ENCODE measurements at places on chromosomes 4 and X.

- peak; percentile 59 for DNase-seq
These were observed 31.1 kb downstream of the CCKAR start for GRCh38 chr4:26459054-26459755.

DNA sequence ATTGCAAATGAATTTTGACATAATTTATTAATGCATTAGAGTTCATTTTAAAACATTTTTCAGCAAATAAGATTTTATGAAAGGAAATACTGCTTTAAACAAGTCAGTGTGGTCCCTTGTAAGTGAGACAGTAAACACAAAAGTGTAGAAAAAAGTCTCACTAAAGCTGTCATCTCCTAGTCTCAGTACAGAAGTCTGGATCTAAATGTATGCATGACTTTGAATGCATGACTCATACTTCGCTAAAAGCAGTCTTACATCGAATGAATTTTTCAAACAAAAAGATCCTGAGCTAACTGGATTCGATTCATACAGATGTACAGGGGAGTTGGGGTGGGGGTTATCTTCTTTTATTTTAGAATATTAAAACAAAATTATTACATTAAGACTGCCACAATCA, 207.4 kb upstream of the VCX start:
- DNase-seq = no peak

GRCh38 chrX:13764765-13765164, 30.2 kb downstream of the OFD1 start:
- no peak for DNase-seq

GRCh38 chr4:6368096-6368495, 98.4 kb downstream of the WFS1 start:
- no peak for DNase-seq

GRCh38 chrX:45324941-45325340, 124.3 kb upstream of the DIPK2B start:
- no peak for DNase-seq

GRCh38 chrX:19682712-19683331, 167.5 kb upstream of the MAP3K15 start:
- DNase-seq = peak; percentile 86

DNA sequence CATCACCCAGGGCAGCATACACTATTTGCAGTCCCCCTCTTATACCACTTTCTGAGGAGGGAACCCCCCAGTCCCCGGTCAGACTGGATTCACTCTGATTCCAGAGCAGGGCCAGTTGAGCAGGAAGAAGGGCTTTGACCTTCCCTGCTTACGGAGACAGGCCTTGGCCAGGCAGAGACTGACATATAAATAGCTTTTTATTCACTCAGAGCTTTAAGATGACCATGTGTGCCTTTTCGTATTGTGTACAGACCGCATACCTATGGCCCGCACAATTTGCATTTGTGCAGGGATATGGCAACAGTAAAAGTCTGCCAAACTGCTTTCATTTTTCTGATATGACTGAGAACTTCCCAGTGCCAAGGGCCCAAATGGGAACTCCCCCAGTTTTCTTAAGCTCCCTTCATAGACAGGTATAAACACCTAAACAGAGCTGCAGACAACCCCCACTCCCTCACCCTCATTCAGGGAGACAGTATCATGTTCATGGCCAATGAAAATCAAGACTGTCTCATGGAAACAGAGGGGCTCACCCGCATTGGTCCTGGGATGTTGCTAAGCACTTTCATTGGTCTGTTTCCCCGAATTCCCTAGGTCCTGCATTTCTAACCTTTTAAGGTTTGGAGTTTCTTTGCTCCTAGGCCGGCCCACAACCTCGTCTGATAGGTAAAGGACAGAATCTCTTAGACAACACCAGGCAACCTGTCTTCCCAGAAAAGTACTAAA, 86.0 kb downstream of the RTL5 start:
- no peak for DNase-seq

GRCh38 chr4:82893942-82894341, 3.0 kb upstream of the SEC31A start:
- DNase-seq = no peak

- no peak for DNase-seq
These were observed 53.7 kb upstream of the NFKB1 start for GRCh38 chr4:102447413-102447812.

GRCh38 chrX:154484255-154485149, 1.9 kb downstream of the UBL4A start:
- DNase-seq = peak; percentile 14

DNA sequence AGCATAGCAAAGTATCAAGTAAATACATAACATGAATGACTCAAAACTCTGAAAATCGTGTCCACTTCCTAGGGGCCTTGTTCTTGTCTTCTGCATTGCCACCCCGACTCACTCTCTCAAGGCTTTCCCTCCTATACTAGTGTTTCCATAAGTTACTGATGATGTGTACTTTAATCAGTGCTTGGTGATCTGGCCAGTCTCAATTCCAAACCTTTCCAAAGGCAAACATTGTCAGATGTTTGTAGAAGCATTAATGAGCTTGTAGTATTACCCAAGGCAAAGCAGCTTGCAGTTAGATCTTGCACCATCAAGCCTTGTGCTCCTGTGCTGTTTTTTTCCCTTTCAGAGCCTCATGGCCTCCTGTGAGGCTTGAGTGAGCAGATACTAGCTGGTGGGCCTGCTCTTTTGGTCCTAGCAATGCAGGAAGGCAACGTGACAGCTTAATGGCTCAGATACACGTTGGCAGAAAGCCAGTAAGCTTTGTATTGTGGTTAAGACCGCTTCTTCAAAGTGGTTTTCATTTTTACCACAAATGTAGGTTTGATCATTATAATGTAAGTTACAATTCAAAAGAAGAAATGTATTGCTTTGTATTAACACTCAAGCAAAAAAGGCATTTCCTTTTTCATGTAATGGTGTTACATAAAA, 51.8 kb downstream of the RBPJ start:
- DNase-seq = peak; percentile 85

- no peak for DNase-seq
These were observed 339.3 kb downstream of the MID1IP1 start for GRCh38 chrX:39140581-39140980.

- no peak for DNase-seq
These were observed 136.7 kb upstream of the MAMLD1 start for GRCh38 chrX:150226223-150226965.

DNA sequence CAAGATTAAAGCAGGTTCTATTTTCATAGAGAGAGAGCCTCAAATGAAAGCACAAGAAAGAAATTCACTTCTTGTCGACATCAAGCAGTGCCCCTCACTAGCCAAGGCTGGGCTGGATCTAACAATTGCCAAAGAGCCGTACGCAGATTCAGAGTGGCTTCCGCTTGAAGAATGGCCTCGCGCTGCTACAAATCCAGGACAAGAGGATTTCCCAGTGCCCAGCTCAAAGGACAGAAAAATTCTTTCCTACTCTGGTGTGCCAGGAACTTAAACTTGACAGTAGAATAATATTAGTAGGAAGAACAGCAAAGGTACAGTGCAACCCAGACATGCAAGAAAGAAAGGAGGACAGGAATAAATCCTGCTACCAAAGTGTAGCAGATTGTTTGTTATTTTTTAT, 56.5 kb upstream of the PPARGC1A start:
- DNase-seq = no peak

DNA sequence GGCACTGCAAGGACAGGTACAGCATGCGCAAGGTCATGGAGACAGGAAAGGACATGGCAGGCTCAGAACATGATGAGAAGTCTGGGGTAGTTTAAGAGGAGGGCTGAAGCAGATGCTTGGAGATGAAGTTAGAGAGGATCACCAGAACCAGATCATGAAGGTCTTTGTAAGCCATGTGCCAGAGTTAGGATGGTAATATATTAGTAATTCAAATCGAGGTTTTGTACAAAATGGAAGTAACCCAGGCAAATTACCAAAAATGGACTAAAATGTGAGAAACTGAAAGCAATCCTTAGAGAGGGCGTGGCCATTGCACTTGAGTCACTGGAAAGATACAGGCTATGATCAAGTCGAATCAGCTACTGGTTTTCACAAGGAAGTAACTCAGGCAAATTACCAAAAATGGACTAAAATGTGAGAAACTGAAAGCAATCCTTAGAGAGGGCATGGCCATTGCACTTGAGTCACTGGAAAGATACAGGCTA, 13.5 kb downstream of the RXFP1 start:
- DNase-seq = peak; percentile 18

DNA sequence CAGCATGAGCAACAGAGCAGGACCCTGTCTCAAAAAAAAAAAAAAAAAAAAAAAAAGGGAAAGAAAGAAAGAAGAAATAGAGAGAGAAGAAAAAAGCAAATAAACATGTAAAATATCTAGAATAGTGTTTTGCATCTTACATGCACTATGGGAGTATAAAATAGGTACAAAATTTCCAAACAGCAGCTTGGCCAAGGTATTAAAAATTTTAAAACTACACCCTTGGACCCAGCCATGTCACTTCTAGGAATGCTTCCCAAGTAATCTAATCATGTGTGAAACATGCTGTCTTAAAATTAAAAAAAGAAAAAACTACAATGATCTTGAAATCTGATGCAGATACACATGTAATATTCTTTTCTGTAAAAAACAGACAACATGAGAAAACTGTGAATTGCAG, 21.6 kb downstream of the IRF2 start:
- DNase-seq = no peak

- no peak for DNase-seq
These were observed 84.0 kb upstream of the BMP2K start for GRCh38 chr4:78691971-78692821.

GRCh38 chr4:107312366-107312765, 276.3 kb upstream of the DKK2 start:
- DNase-seq = no peak

- DNase-seq = no peak
These were observed 37.1 kb upstream of the SPARCL1 start for GRCh38 chr4:87566276-87566675.

GRCh38 chrX:131739823-131740222, 195.9 kb downstream of the OR13H1 start:
- no peak for DNase-seq

DNA sequence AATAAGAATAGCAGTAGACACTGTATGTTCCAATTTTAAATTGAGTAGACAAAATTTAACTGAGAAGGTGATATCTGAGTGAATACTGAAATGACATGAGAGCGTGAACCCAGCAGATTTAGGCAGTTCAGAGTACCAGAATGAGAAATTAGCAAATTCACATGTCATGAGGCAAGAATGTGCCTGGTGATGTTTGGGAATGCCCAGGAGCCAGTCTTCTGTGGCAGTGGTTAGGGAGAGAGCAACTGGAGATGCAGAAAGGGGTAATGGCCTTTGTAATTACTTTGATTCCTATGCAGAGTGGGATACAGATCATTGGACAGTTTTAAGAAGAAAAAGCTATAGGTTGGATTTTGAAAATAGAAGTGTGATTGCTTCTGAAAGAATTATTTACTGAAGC, 621.9 kb downstream of the TECRL start:
- no peak for DNase-seq

- no peak for DNase-seq
These were observed 406.7 kb upstream of the ACTRT1 start for GRCh38 chrX:128458888-128459287.

GRCh38 chrX:3943965-3944364, 230.5 kb upstream of the PRKX start:
- no peak for DNase-seq

DNA sequence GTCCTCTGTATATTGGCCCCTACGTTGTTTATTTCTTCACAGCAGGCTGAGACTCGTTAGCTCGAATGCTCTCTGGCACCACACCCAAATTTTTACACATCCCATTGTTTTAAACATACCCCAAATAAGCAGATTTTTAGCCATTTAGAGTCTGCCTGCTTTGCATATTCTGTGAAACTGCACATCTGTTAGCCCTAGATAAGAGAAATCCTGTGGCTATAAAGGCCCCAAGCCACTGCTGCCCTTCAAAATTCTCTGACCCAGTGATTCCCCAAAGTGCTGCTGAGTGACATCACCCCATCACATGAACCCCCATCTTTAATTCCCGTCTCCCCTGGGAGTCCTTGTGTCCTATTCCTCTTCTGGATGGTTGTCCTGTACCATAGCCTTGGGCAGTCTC, 20.8 kb downstream of the TEX13C start:
- DNase-seq = no peak

- no peak for DNase-seq
These were observed 205.7 kb downstream of the SOX3 start for GRCh38 chrX:140298960-140299825.

DNA sequence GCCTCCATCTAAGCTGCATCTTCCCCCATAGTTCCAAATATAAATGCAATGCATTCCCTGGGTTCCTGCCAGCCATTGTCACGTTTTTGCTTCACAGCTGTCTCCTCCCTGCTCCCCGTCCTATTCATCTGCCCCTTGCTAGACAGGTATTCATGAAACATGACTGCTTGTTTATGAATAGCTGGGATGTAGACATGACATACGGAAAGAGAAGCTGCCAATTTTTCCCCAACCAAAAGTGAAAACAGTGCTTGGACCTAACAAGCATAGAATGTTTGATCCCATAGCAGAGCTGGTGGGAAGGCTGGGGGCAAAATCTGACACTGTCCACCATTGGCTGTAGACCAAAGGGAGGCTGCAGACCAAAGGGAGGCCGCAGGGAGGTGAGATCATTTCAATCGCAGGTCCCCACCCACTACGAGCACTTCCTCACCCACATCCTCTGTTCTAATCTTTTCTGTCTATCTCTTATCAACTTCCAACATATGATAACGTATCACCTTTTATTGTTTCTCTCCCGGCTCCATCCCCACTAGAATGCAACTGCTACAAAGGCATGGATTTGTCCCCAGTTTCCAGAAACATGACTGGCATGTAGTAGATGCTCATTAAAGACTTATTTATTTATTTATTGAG, 8.5 kb upstream of the GYG2 start:
- DNase-seq = no peak

- DNase-seq = no peak
These were observed 48.4 kb downstream of the PRKG2 start for GRCh38 chr4:81166458-81167160.

DNA sequence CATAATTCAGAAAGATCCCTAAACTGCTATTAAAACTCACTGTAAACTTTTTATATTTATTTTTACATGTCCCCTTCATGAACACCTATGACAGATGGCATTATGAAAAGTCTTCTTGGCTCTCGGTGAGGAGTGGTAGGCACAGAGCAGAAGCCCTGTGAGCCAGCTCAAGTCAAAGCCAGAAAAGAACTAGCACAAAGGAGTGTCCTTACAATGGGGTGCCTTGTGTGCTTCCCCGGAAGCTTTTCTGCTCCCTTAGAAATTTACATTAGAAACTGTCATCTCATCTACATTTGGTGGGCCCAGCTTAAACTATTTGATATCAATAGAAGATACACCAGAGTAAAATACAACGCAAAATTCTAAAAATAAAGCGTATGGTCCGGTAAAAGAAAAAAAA, 135.7 kb upstream of the MAP3K15 start:
- DNase-seq = no peak

- no peak for DNase-seq
These were observed 37.4 kb downstream of the LARP7 start for GRCh38 chr4:112674376-112674775.

GRCh38 chr4:38526412-38526811, 137.6 kb upstream of the KLF3 start:
- no peak for DNase-seq

- no peak for DNase-seq
These were observed 542 bp downstream of the RNF150 start for GRCh38 chr4:141132709-141133145.

DNA sequence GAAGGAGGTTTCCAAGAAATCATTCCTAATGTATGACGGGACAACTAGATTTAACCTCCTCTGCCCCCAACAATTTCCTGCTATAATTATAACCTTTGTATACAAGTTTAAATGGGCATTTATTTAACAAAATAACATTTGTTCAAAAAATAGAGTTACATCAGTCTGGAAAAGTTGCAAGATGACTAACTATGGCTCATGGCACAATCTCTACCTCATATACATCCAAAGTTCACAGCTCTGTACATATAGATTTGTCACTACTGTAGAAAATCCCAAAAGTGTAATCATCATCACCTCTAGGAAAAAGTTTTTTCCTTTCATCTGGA, 3.8 kb upstream of the RPS6KA3 start:
- DNase-seq = no peak

Measured in activated CD4-positive, alpha-beta T cell treated with anti-CD3 and anti-CD28 coated beads, Interleukin-2, amount 50 U/mL, for 16 hours (primary cell).